ENCODE measurements at places on chromosomes 1 and 21.

- DNase-seq: no peak
These were observed 14.2 kb downstream of the COL18A1 start for GRCh38 chr21:45419162-45419561.

DNA sequence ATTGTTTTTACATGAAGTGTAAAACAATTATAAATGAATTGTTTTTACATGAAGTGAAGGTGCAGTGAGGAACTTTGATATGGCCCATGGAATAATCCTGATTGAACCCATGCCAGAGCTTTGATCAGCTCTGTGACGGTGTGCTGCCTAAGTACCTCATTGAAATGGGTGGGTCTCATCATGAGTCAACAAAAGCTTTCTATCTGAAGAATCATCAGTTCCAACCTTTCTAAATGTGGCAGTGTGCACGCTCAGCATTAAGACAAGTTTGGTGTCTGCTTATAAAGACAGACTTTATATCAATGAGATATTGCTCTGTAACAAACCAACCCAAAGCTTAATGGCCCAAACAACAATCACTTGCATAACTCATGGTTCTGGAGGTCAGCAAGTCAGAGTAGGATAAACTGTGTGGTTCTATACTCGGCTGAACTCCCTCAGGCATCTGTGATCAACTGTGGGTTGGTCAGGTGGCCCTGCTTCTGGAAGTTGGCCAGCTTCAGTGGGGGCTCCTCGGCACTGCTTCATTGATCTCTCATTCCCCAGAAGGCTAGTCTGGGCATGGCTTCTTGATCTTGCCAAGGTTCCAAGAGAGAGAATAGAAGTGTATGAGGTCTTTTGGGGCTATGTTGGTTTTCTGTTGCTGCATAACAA lies 258.0 kb downstream of the LTN1 start:
- DNase-seq: no peak

DNA sequence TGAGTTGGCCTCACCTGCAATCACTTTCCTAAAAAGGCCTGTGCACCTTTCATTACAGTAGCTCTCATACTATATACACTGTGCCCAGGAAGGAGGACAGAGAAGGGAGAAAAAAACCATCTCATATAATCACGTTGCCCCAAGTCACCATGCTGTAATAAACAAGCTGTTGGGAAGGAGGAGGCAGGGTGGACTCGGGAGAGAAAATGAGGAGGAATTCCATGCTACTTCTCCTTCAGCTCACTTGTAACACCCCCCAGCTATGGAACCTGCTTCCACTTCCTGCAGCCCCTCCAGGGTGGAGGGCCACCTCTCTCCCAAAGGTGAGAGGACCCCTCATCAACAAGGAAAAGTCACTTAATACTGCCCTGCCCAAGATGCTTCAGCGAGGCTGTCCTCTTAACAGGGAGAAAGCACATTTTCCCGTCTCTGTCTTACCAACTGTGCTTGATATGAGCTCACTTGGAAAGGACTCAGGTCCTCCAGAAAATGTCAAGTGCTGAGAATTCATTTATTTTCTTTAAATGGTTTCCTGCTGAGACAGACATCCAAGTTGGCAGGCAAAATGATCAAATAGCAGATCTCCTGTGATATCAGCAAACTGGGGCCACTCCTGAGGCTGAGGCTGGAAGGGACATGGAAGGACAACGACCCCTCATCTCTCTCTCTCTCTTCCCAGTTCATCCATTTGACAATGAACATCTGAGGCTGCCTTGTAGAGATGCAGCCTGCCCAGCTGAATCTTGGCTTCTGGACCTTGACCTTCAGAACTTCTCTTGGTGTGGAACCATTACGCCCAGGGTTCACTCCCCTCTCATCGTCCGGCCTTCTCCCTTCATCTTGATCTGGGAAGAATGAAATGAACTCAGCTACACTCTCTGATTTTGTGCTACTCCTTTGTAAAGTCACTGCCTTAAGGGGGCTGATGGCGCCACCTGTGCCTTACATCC lies 54.0 kb downstream of the CAPN9 start:
- DNase-seq: no peak

- no peak for DNase-seq
These were observed 305.9 kb downstream of the BRINP2 start for GRCh38 chr1:177476676-177477075.

DNA sequence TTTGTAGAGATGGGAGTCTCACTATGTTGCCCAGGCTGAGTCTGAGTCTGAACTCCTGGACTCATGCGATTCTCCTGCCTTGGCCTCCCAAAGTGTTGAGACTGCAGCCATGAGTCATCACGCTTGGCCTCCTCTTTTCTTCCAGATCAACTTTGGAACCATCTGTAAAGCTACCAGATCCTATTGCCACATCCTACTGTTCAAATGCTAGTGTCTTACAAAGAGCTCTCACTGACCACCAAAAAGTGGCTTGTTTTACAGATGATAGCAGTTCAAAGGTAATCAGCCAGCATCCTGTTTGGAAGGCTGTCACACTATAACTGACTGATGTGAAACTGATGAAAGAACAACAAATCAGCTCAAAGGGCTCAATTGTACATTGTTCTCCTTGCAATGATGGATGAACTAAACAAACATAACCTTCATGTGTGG lies 221.6 kb downstream of the AKT3 start:
- no peak for DNase-seq

- DNase-seq: no peak
These were observed 1.9 kb upstream of the DYRK1A start for GRCh38 chr21:37364722-37365121.

DNA sequence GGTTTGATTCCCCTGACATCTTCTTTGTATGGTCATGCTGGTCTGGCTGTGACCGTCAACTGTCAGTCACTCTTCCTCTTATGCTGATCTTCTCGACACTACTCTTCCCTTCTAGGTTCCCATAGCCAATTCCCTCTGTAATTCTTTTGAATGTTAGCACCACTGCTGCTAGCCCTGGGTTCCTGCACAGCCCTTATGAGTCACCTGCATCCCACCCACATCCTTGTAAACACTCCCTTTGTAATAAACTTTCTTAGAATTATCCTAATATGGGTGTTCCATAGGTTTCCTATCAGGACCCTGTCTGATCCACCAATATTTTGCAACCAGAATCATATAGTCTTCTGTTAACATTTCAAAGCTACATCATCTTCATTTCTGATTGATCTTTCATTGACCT lies 37.1 kb downstream of the JUN start:
- DNase-seq: no peak

GRCh38 chr1:39992234-39992633 lies 37.3 kb downstream of the MFSD2A start:
- DNase-seq: no peak

DNA sequence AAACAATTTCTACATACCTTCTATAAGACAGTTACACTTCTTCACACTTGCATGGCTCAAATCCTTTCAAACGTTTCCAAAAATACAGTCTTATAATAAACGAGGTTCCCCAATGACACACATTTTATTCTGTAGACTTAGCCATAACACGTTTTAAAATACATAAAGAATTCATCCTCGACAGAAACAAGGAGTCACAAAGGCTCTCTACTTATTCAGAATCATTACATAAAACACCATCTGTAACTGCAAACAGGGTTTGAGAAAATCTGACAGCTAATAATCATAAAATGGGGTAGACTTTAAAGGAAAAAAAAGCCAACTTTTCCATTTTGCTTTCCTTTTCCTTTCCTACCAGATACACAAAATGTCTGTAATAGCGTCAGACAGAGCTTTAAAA lies 1.8 kb downstream of the PIK3R3 start:
- no peak for DNase-seq

DNA sequence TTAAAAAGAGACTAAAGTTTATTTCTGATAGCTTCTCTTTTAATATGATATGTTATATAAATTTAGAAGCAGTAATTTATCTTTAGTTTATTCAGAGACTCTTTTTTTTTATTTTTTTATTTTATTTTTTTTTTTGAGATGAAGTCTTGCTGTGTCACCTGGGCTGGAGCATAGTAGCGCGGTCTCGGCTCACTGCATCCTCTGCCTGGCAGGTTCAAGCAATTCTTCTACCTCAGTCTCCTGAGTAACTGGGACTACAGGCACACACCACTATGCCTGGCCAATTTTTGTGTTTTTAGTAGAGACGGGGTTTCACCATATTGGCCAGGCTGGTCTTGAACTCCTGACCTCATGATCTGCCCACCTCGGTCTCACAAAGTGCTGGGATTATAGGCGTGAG lies 89.6 kb downstream of the DISP1 start:
- no peak for DNase-seq

DNA sequence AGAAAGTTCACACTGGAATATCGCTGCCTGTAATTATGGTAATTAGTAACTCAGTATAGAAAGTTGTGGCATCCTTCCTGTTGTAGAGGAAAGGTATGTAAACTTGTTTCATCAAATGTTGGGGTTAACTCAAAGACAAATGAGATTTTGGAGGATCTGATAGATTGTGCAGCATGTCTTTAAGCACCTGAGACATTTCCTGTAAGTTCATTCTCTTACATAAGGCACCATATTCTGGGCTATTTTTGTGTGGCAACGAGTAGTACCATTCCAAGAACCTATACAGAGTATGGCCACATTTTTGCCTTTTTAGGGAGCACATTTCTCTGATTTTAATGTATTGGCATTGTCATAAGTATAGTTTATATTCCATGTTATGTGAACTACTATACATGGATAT lies 88.8 kb downstream of the CDC14A start:
- DNase-seq: no peak

GRCh38 chr1:245939756-245940345 lies 567.2 kb downstream of the SMYD3 start:
- DNase-seq: no peak

DNA sequence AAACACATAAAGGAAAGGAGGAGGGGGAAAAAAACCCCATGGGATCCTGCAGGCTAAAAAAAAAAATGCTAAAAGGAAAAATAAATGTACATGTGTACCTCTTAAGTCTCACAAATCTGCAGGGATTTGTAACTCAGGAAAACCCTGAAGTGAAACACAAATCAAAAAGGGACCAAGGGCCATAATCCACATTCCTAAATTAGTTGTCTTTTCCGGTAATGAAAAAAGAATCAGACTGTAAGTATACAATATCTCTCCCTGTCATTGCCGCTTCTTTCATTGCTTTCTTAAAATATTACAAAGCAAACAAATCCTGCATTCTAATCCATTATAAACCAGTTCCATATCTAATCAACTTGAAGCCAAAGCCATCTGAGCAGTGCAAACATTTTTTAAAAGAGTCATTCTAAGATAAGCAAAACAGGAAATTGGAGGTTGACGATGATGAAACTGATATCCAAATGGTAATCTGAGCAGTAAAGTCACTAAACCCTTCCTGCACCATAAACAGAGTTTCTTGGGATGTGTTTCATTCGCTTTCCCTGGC lies 58.7 kb upstream of the SIM2 start:
- no peak for DNase-seq

- no peak for DNase-seq
These were observed 53.6 kb downstream of the ACBD3 start for GRCh38 chr1:226132728-226133503.

DNA sequence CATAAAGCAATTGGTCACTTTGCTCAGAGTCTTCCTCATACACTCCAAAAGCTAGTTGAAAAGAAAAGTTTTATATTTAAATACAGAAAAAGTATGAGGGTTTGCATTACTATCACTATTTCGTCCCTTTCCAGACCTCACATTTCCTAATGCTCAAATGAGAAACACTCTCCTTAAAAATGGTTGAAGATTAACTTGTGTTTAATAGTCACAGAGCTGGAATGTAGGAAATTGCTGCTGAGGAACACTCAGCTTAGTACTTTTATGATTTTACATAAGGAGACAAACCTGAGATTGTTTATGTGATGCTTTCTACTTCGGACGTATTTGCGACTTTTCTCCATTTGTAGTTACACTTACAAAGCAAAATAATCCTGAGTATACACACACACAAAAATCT lies 39.8 kb downstream of the MYSM1 start:
- no peak for DNase-seq

DNA sequence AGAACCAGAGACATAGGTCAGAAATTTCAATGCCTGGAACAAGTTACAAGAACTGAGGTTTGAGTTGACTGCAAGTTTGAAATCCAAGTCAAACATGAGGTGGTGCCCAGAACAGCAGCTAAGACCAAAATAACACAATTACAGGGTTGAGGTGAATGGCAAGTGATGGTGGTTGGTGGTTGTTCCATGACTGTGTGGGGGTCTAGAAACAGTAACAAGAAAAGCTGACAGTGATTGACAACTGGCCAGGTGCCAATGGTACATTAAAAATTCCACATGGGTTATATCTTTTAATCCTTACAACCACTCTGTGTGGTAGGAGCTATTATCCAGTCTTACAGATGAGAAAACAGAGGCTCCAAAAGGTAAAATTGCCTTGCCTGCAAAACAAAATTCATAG lies 32.0 kb downstream of the RIMS3 start:
- no peak for DNase-seq

- no peak for DNase-seq
These were observed 194.2 kb upstream of the FMN2 start for GRCh38 chr1:239897458-239897857.

- DNase-seq: no peak
These were observed 36.8 kb upstream of the PODN start for GRCh38 chr1:53025034-53025768.

DNA sequence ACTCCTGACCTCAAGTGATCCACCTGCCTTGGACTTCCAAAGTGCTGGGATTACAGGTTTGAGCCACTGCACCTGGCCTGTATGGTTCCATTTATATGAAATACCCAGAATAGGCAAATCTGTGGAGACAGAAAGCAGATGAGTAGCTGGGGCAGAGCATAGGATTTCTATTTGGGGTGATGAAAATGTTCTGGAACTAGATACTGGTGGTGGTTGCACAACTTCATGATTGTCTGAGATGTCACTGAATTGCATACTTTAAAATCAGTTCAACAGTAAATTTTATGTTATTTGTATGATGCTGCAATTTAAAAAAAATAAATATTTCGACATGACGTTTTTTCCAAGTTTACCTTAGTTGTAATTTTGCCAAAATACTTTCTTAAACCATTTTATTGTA lies 23.9 kb downstream of the ITSN1 start:
- DNase-seq: no peak

- no peak for DNase-seq
These were observed 6.8 kb downstream of the CPT2 start for GRCh38 chr1:53203466-53203865.

DNA sequence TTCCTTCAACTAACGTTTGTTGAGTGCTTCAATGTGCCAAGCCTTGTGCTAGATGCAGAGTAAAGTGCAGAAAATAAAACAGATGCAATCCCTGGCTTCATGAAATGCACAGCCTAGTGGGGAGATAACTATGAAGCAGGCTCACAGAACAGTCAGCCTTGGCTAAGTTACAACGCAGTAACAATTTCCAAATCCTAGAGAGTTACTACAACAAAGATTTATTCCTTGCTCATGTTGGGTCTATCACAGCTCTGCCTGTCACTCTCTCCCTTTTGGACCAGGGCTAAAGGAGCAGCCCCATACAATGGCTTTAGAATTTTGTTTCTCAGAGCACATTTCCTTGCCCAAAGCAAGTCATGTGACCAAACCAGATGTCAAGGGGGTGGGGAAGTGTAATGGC lies 359.8 kb downstream of the ZNF326 start:
- DNase-seq: no peak

- no peak for DNase-seq
These were observed 31.6 kb downstream of the PTGS2 start for GRCh38 chr1:186648613-186649012.

- DNase-seq: no peak
These were observed 26.3 kb downstream of the RAB7B start for GRCh38 chr1:205976708-205977401.
